ENCODE measurements at places on chromosomes 4 and X.
A peak's percentile ranks its signal among the peaks of the same experiment; 100 is the strongest.

DNA sequence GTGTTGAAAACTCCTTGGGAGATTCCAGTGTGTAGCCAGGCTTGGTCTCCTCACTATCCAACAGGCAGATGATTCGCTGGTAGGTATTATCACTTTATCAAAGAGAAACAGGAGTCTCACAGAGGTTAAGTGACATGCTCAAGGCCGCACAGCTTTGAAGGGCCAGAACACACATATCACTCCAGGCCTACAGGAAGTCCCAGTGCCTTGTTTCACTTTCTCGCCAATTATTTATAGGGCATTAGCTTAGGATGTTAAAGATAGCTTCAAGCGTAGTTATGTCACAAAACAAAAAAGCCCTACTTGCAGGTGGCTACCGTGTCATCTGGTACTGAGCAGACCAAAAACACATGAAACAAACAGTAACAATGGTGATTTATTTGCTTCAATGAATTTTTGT lies 13.2 kb downstream of the ATP8A1 start:
- H3K27ac ChIP-seq, result no peak overlapping the region
- H3K27me3 ChIP-seq, result no peaks in the 10 kb centered on the region
- H3K36me3 ChIP-seq, result peaks cover 2% of the 10 kb centered on the region
- DNase-seq, result no peak

DNA sequence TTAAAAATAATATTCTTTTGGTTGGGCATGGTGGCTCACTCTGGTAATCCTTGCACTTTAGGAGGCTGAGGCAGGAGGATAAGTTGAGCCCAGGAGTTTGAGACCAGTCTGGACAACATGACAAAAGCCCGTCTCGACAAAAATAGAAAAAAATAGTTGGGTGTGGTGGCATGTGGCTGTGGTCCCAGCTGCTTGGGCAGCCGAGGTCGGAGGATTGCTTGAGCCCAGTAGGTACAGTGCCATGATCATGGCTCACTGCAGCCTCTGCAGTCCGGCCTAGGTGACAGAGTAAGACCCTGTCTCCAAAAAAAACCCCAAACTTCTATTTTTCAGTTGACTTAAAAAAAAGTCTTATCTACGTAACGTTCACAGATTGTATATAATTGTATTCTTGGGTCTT lies 23.9 kb downstream of the UBE2K start:
- no peak overlapping the region for H3K4me3 ChIP-seq
- H3K36me3 ChIP-seq, result peaks cover 24% of the 10 kb centered on the region
- H3K27ac ChIP-seq, result no peak overlapping the region
- DNase-seq, result no peak

DNA sequence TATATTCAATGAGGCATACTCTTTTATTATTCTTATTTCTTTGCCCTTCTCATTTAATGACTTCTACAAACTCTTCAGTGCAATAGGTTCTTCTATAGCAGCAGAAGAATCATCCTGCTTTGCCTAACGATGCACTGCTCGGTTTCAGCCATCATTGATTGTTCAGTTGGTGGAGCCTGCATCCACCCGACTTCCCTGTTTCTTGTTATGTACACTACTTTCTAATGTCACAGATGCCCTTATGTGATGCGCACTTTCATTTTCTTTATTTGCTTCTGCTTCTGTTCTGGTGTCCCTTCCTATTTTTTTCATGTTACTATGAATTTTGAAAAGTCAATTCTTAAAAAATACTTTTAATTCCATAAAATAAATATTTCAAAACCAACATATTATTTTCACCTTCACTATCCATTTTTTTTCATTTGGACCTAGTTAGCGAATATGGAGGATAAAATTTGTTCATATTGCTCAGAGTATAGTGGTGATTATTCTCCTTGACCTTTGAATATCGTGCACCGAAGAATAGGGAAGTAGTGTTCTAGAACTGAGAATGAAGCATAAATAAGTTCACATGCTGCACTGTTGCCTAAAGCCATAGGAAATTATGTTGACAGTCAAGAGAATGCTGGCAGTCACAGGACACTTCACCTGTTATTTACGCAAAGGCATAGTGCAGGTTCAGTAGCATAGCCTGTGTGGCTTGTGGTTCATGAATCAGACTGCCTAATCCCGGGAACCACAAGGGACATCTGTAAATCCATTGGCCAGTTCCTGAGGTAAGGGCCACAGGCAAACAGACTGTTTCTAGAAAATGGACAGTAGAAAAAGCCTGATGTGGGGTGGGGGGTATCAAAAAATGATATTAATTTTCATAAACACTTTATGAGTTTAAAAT lies 21.3 kb upstream of the SFRP2 start:
- no peaks in the 10 kb centered on the region for H3K36me3 ChIP-seq
- no peak overlapping the region for H3K27ac ChIP-seq
- H3K27me3 ChIP-seq, result peaks cover 13% of the 10 kb centered on the region
- peaks cover 15% of the 10 kb centered on the region for H3K4me1 ChIP-seq
- no peak for DNase-seq

DNA sequence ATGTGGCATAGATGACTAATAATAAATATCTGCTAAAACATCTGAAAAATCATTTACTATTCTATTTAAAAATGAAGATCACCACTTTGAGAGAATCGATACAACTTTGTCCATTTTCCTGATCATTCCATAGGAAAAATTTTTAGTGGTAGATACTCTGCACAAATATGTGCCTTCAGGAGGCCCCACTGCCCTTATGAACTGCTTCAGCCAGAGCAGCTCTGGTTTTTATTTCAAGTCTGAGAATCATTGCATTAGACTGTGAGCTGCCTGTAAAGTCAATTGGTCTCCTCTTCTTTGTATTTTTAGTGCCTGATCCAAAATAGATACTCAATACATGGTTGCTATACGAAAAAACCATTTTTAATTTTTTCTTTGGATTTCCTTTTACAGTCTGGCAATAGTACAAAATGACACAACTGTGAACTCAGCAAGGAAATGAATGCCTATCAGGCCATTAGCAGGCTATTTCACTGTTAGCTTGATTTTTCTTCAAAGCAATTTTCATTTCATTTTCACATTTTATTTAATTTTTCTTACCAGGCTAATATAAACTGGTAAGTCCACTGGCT lies 69.1 kb downstream of the SHISA3 start:
- H3K27ac ChIP-seq, result no peak overlapping the region
- H3K4me3 ChIP-seq, result no peak overlapping the region
- DNase-seq, result no peak
- no peaks in the 10 kb centered on the region for H3K27me3 ChIP-seq

- no peak for DNase-seq
- H3K4me1 ChIP-seq, result no peaks in the 10 kb centered on the region
- H3K4me3 ChIP-seq, result no peak overlapping the region
- H3K27me3 ChIP-seq, result no peaks in the 10 kb centered on the region
Observed at GRCh38 chr4:186904101-186904500, 180.4 kb upstream of the FAT1 start.

DNA sequence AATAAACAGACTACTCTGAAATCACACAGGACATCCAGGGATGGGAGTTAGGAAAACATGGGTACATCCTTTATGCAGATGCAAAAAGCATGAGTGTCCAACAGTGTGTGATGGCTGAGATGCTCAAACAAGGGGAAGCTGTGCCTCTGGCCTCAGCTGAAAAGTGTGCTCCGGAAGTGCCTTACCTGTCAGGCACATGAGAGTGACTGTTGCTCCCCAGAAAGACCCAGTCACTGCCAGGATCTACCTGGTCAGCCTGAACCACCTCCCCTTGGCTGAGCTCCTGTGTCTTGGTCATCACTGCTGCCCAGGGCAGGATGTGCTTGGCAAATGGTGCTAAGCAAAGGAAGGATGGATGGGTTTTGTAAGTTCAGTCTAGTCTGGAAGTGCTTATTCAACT lies 4.0 kb downstream of the PPP2R2C start:
- DNase-seq, result peak; percentile 3
- H3K4me1 ChIP-seq, result peaks cover 6% of the 10 kb centered on the region
- H3K27ac ChIP-seq, result no peak overlapping the region
- H3K4me3 ChIP-seq, result no peak overlapping the region
- H3K27me3 ChIP-seq, result peaks cover 41% of the 10 kb centered on the region
- H3K36me3 ChIP-seq, result no peaks in the 10 kb centered on the region

- no peaks in the 10 kb centered on the region for H3K36me3 ChIP-seq
- H3K4me3 ChIP-seq, result no peak overlapping the region
- DNase-seq, result no peak
Observed at GRCh38 chrX:74781507-74782034, 143.7 kb downstream of the NEXMIF start.

- DNase-seq, result no peak
- no peak overlapping the region for H3K4me3 ChIP-seq
- no peaks in the 10 kb centered on the region for H3K27me3 ChIP-seq
- H3K4me1 ChIP-seq, result no peaks in the 10 kb centered on the region
Observed at GRCh38 chrX:105650986-105651385, 171.4 kb upstream of the NRK start.

DNA sequence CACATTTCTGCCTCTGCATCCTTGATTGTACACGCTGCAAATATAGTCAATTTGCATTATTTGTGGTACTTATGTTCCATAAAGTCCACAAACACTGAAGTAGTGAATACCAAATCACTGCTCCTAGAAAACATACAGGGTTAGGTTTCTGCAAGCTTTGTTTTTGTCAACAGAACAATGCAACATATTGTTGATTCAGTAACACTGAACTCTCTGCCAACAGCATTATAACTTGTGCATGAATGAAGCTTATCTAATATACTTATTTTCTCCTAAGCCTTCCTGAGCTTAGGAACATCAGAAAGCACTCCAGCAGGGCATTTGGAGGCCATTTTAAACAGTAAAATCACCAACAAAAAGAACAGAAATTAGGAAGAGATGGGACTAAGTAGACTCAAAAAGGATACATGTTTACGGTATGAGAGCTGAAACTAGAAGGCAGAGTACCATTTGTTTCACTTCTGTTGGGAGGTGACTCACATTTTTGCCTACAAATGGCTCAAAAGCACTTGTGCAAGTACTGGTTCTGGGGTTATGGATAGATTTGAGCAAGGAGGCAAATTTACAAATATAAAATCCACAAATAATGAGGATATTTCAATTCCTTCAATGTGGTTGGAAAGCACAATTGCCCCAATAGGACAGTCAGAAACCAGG lies 14.1 kb downstream of the COX18 start:
- H3K4me1 ChIP-seq, result peaks cover 6% of the 10 kb centered on the region
- H3K27ac ChIP-seq, result no peak overlapping the region
- H3K4me3 ChIP-seq, result no peak overlapping the region
- DNase-seq, result no peak

GRCh38 chr4:121457278-121457875 lies 76.6 kb upstream of the QRFPR start:
- H3K36me3 ChIP-seq, result no peaks in the 10 kb centered on the region
- H3K27ac ChIP-seq, result no peak overlapping the region
- H3K4me1 ChIP-seq, result no peaks in the 10 kb centered on the region
- H3K27me3 ChIP-seq, result peaks cover 11% of the 10 kb centered on the region
- DNase-seq, result no peak

GRCh38 chr4:7029212-7029611 lies 14.0 kb upstream of the TADA2B start:
- DNase-seq, result no peak
- no peak overlapping the region for H3K27ac ChIP-seq
- H3K36me3 ChIP-seq, result peaks cover 30% of the 10 kb centered on the region
- no peak overlapping the region for H3K4me3 ChIP-seq

DNA sequence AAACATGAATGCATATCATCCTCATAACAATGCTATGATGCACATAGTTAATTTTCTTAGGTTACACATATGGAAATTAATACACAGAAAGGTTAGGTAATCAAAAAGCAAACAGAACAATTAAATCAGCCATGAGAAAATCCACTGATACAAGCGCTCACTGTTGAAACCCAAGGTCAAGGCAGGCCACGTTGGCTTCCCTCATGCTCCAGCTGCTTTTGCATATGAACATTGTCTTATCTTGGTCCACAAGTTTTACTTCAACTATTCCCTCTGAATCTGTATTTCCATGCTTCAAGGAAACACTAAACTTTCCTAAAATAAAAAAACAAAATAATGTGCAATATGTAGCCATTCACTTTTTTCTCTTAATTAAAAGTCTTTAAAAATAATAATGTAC lies 34.5 kb upstream of the PLA2G12A start:
- H3K4me1 ChIP-seq, result no peaks in the 10 kb centered on the region
- no peak overlapping the region for H3K4me3 ChIP-seq
- no peak overlapping the region for H3K27ac ChIP-seq

- H3K36me3 ChIP-seq, result peaks cover 95% of the 10 kb centered on the region
- H3K4me1 ChIP-seq, result peaks cover 45% of the 10 kb centered on the region
- no peaks in the 10 kb centered on the region for H3K27me3 ChIP-seq
- H3K4me3 ChIP-seq, result peak overlapping the region; percentile 93
- H3K27ac ChIP-seq, result peak overlapping the region; percentile 99
- peak; percentile 16 for DNase-seq
Observed at GRCh38 chr4:125091-125771, 930 bp downstream of the ZNF718 start.

- H3K27ac ChIP-seq, result no peak overlapping the region
- H3K4me1 ChIP-seq, result no peaks in the 10 kb centered on the region
- H3K27me3 ChIP-seq, result no peaks in the 10 kb centered on the region
- no peak overlapping the region for H3K4me3 ChIP-seq
- DNase-seq, result no peak
- H3K36me3 ChIP-seq, result peaks cover 42% of the 10 kb centered on the region
Observed at GRCh38 chrX:2423899-2424298, 76.9 kb downstream of the DHRSX start.

DNA sequence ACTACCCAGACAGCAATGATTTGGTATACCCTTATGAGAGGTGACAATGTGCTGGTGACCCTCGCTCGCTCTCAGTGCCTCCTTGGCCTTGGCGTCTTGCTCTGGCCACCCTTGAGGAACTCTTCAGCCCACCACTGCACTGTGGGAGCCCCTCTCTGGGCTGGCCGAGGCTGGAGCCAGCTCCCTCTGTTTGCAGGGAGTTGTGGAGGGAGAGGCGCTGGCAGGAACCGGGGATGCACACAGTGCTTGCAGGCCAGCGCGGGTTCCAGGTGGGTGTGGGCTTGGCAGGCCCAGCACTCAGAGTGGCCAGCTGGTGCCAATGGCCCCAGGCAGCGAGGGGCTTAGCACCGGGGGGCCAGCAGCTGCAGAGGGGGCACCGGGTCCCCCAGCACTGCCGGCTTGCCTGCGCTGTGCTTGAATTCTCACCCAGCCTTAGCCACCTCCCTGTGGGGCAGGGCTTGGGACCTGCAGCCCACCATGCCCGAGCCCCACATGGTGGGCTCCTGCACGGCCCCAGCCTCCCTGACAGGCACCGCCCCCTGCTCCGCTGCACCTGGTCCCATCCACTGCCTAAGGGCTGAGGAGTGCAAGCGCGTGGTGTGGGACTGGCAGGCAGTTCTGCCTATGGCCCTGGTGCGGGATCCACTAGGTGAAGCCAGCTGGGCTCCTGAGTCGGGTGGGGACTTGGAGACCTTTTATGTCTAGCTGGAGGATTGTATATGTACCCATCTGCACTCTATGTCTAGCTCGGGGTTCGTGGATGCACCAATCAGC lies 857.0 kb upstream of the IGFBP7 start:
- H3K4me1 ChIP-seq, result no peaks in the 10 kb centered on the region
- no peak for DNase-seq
- H3K27me3 ChIP-seq, result no peaks in the 10 kb centered on the region
- no peak overlapping the region for H3K27ac ChIP-seq
- no peaks in the 10 kb centered on the region for H3K36me3 ChIP-seq

- peak; percentile 7 for DNase-seq
- no peaks in the 10 kb centered on the region for H3K4me1 ChIP-seq
- no peaks in the 10 kb centered on the region for H3K36me3 ChIP-seq
- no peak overlapping the region for H3K27ac ChIP-seq
Observed at GRCh38 chr4:100539706-100540105, 21.9 kb upstream of the EMCN start.

All from activated CD4-positive, alpha-beta T cell treated with anti-CD3 and anti-CD28 coated beads, Interleukin-2, amount 10 ng/mL, durations not matched to agents 7 days and 5 days (primary cell).